ENCODE measurements at places on chromosomes 4 and X.

DNA sequence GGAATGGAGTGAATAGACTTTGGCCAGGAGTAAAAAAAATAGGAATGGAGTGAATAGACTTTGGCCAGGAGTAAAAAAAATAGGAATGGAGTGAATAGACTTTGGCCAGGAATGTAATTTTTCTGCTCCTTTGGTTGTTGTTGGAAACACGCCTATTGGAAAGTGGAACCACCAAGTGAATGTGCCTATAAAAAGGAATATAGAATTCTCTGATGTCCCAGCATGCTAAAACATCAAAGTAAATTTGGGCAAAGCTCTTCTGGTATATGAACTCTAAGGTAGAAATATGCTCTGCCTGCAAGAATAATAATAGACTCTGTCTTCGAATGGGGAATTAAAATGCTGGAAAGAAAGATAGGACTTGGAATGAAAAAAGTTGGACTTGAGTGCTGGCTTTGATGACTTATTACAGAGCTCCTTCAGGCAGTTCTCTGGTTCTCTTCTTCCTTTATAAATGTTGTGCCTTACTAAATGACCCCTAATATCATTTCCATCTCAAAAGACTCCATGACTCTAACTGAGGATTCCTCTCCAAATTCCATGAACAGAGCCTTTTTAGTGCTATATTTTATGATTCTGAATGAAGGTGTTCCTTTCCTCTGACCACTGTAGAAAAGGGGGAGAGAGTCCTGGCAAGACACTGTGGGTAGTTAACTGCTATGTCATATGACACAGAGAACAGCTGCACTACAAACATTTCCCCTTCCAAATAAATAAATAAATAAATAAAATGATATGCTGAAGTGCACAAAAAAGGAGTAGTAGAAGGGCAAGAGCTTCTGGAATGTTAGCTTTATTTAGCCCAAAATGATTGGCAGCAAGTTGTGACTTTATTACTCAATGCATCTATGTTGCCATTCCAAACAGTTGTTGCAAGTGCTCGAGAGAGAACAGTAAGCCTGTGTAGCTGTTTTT, 13.5 kb upstream of the GBA3 start:
- no peaks in the 10 kb centered on the region for H3K4me1 ChIP-seq
- DNase-seq, result no peak
- H3K27ac ChIP-seq, result no peak overlapping the region
- no peak overlapping the region for H3K4me3 ChIP-seq

- H3K36me3 ChIP-seq, result no peaks in the 10 kb centered on the region
- no peak overlapping the region for H3K27ac ChIP-seq
- H3K27me3 ChIP-seq, result no peaks in the 10 kb centered on the region
- no peaks in the 10 kb centered on the region for H3K4me1 ChIP-seq
Observed at GRCh38 chrX:154334496-154334895, 38.9 kb downstream of the TKTL1 start.

DNA sequence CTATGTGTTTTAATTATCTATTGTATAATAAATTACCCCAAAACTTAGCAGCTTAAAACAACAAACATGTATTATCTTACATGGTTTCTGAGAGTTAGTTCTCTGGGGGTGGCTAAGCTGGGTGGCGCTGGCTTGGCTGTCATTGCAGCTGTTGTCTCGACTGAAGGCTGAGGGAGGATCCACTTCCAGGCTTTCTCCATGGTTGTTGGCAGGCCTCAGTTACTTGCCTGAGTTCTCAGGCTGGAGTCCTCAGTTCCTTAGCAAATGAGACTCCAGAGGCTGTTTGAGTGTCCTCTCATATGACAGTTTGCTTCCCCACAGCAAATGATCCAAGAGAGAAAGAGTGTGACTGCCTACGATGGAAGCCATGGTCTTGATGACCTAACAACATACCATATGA, 23.5 kb upstream of the GALNT7 start:
- no peak overlapping the region for H3K4me3 ChIP-seq
- H3K36me3 ChIP-seq, result no peaks in the 10 kb centered on the region
- no peak overlapping the region for H3K27ac ChIP-seq
- H3K4me1 ChIP-seq, result no peaks in the 10 kb centered on the region

- no peaks in the 10 kb centered on the region for H3K36me3 ChIP-seq
- no peaks in the 10 kb centered on the region for H3K27me3 ChIP-seq
- no peak for DNase-seq
- no peak overlapping the region for H3K27ac ChIP-seq
Observed at GRCh38 chr4:1369091-1369450, 22.1 kb downstream of the UVSSA start.
